ENCODE measurements at places on chromosomes 4 and X.

DNA sequence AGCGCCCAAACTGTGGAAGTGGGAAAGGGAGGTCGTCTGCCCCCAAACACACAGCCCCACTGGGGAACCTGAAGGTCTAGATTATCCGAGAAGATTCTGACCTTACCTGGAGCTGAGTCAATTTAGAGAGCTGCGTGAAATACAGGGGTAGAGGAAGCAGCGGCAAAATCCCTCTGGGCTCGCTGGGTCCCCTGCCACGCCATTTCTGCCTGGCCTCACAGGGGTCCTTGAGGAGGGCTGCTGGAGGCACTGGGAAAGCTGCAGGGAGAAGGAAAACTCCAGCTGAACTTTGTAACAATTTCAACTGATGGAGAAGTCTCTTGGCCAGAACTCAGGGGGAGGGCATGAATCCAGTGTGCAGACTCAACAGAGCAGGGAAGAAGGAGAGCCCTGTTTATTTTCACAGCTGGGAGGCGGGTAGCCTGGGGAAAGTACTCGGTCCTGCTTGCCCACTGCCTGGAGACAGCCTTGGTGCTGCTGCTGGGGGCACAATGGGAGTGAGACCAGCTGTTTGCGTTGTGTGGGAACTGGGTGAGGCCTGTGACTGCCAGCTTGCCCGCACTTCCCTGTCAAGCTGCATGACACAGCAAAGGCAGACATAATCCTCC, 93.2 kb upstream of the MAPK10 start:
- H3K27me3 ChIP-seq = no peaks in the 10 kb centered on the region
- H3K27ac ChIP-seq = peak overlapping the region; percentile 38
- H3K36me3 ChIP-seq = no peaks in the 10 kb centered on the region
- H3K4me3 ChIP-seq = no peak overlapping the region
- H3K4me1 ChIP-seq = no peaks in the 10 kb centered on the region

GRCh38 chr4:120009731-120010130, 56.9 kb downstream of the MAD2L1 start:
- H3K4me3 ChIP-seq = no peak overlapping the region
- H3K36me3 ChIP-seq = no peaks in the 10 kb centered on the region
- H3K27ac ChIP-seq = no peak overlapping the region
- DNase-seq = no peak

GRCh38 chr4:25096251-25096980, 63.8 kb downstream of the SEPSECS start:
- H3K36me3 ChIP-seq = no peaks in the 10 kb centered on the region
- H3K27me3 ChIP-seq = no peaks in the 10 kb centered on the region
- H3K4me1 ChIP-seq = no peaks in the 10 kb centered on the region
- H3K4me3 ChIP-seq = no peak overlapping the region
- no peak for DNase-seq

DNA sequence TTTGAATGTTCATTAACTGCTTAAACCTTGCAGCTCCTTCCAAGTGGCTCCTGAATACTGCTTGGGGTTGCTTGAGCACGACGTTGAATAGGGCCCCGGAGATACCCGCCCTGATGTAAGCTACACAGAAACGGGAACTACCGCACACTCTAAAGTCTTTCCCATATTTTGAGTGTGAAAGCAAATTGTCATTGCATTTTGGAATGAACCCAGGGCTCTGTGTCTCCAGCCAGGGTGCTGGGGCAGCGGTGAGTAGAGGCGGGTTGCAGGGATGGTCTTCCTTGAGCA, 59.4 kb upstream of the HELT start:
- H3K4me1 ChIP-seq = no peaks in the 10 kb centered on the region
- H3K27ac ChIP-seq = no peak overlapping the region
- no peaks in the 10 kb centered on the region for H3K27me3 ChIP-seq
- DNase-seq = no peak

GRCh38 chr4:21543514-21543913, 405.1 kb downstream of the KCNIP4 start:
- H3K4me1 ChIP-seq = no peaks in the 10 kb centered on the region
- H3K27ac ChIP-seq = no peak overlapping the region
- DNase-seq = no peak
- no peaks in the 10 kb centered on the region for H3K27me3 ChIP-seq
- H3K36me3 ChIP-seq = no peaks in the 10 kb centered on the region
- H3K4me3 ChIP-seq = no peak overlapping the region

DNA sequence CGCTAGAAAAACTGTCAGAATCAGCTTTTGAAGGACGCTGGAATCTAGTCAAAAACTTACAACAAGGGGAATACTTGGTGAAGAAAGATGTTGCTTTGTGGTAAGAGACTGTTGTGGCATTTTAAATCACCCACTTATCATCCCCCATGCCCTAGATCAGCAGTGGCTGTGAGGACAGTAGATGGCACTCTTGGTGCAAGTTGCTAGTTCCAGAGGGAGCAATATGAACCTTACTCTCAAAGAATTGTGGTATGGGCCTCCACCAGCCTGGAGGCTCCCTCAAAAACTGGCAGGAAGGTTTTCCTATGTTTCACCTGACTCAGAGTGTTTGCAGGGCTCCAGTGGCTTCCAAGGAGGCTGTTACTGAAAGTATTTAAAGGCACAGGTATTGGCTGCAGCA, 37.7 kb upstream of the SLC16A2 start:
- H3K36me3 ChIP-seq = no peaks in the 10 kb centered on the region
- no peaks in the 10 kb centered on the region for H3K27me3 ChIP-seq
- DNase-seq = no peak
- no peaks in the 10 kb centered on the region for H3K4me1 ChIP-seq
- H3K27ac ChIP-seq = no peak overlapping the region

- H3K4me1 ChIP-seq = no peaks in the 10 kb centered on the region
- H3K27me3 ChIP-seq = no peaks in the 10 kb centered on the region
- no peak overlapping the region for H3K27ac ChIP-seq
- DNase-seq = no peak
Measured at GRCh38 chrX:103513476-103514108, 5.7 kb downstream of the RAB40A start.

DNA sequence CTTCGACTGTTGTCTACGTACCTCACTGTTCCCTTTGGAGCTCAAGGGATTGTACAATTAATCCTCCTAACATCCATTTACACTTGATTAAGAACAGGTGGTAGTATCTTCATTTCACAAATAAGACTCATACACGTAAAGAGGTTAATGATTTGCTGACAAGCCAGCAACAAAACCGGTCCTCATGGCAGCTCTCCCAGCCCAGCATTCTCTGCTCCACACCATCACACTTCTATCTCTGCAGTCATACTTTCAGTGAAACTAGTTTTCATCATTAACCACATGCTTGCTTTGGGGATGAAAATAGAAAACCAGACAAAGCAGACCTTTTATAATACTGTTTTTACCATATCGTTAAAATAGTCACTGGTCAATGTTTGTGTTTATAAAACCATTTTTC, 28.7 kb upstream of the CASK start:
- no peaks in the 10 kb centered on the region for H3K36me3 ChIP-seq
- no peak for DNase-seq
- H3K27me3 ChIP-seq = no peaks in the 10 kb centered on the region
- no peak overlapping the region for H3K4me3 ChIP-seq
- no peaks in the 10 kb centered on the region for H3K4me1 ChIP-seq

GRCh38 chrX:97740886-97741285, 857.2 kb downstream of the RPA4 start:
- H3K27ac ChIP-seq = no peak overlapping the region
- no peak for DNase-seq
- no peaks in the 10 kb centered on the region for H3K4me1 ChIP-seq
- no peak overlapping the region for H3K4me3 ChIP-seq
- H3K36me3 ChIP-seq = no peaks in the 10 kb centered on the region
- no peaks in the 10 kb centered on the region for H3K27me3 ChIP-seq

DNA sequence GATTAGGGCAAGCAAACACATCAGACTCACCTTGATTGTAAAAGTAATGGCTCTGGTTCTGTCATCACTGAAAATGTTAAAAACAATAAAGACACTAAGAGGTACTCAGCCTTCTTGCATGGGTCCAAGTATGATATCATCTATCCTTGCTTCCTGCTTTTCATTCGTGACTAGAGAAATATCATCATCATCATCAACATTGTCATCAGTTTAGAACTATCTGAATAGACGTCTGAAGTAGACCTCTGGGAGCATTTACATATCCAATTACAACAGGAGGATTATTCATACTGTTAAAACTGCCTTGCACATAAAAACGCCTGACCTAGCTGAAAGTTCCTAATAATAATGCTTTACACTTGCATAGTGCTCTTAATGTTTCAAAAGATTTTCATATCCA, 9.8 kb upstream of the FRAS1 start:
- no peak for DNase-seq
- H3K4me3 ChIP-seq = no peak overlapping the region
- no peak overlapping the region for H3K27ac ChIP-seq
- H3K36me3 ChIP-seq = no peaks in the 10 kb centered on the region

DNA sequence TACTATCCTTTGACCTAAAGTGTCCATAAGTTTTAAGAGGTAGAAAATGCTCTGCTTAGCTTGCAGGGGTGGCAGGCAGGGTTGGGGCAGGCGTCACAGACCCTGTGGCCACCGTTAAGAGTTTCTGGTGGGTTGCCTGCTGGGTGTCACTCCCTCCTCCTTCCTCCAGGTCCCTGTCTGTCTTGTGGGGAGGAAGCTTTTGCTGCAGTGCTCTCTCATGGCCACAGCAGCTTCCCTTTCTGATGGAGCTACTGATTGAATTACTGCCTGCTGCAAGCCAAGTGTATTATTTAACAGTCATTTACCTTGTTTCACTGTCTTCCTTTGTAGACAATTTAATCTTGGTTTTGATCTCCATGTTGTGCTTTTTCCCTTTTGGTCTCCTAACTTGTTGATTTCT, 384.6 kb downstream of the IDS start:
- no peak for DNase-seq
- H3K4me3 ChIP-seq = no peak overlapping the region
- no peaks in the 10 kb centered on the region for H3K27me3 ChIP-seq
- no peak overlapping the region for H3K27ac ChIP-seq
- no peaks in the 10 kb centered on the region for H3K36me3 ChIP-seq
- H3K4me1 ChIP-seq = no peaks in the 10 kb centered on the region

DNA sequence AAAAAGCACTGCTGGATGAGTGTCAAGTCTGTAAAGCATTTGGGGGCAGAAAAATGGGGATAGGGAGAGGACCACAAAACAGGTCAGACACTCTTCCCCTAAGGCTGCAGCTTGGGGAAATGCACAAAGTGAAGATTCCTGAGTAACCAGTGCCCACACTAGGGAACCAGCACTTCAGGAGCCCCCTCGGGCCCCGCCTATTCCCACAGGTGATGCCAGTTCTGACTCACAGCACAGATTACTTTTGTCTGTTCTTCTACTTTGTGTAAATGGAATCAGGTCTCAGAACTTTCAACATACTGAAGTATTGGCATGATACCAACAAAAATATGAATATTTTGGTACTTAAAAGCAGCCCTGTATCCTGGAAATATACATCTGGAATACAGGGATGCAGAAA, 112.5 kb downstream of the ADRA2C start:
- no peak for DNase-seq
- H3K36me3 ChIP-seq = no peaks in the 10 kb centered on the region
- peaks cover 12% of the 10 kb centered on the region for H3K4me1 ChIP-seq
- H3K27me3 ChIP-seq = peaks cover 17% of the 10 kb centered on the region
- H3K4me3 ChIP-seq = no peak overlapping the region
- no peak overlapping the region for H3K27ac ChIP-seq

- peak overlapping the region; percentile 68 for H3K4me3 ChIP-seq
- peaks cover 18% of the 10 kb centered on the region for H3K4me1 ChIP-seq
- no peaks in the 10 kb centered on the region for H3K27me3 ChIP-seq
- no peak for DNase-seq
- no peaks in the 10 kb centered on the region for H3K36me3 ChIP-seq
Measured at GRCh38 chrX:107713543-107714205, 61.9 kb downstream of the TSC22D3 start.

- no peaks in the 10 kb centered on the region for H3K27me3 ChIP-seq
- H3K36me3 ChIP-seq = no peaks in the 10 kb centered on the region
- peaks cover 30% of the 10 kb centered on the region for H3K4me1 ChIP-seq
- H3K4me3 ChIP-seq = no peak overlapping the region
- H3K27ac ChIP-seq = no peak overlapping the region
Measured at GRCh38 chr4:159146488-159146887, 43.6 kb downstream of the RAPGEF2 start.

DNA sequence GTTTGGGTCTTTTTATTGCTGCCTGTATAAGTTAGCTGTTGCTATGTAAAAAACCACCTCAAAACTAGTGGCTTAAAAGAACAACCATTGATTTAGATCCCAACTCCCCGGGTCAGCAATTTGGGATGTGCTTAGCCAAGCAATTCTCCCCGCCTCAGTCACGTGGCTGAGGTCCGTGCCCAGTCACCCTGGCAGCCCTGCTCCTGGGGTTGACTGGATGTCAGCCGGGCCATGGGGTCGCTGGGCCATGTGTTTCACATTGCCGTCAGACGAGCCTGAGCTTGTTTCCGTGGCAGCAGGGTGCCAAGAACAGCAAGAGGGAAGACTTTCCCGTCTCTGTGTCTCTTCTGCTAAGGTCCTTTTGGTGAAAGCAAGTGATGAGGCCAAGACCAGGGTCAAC, 345.7 kb upstream of the FAT1 start:
- peak; percentile 67 for DNase-seq
- H3K4me3 ChIP-seq = no peak overlapping the region
- H3K4me1 ChIP-seq = no peaks in the 10 kb centered on the region

GRCh38 chr4:70306076-70306475, 28.7 kb upstream of the CABS1 start:
- H3K4me1 ChIP-seq = no peaks in the 10 kb centered on the region
- H3K36me3 ChIP-seq = no peaks in the 10 kb centered on the region
- no peak overlapping the region for H3K4me3 ChIP-seq
- DNase-seq = no peak

DNA sequence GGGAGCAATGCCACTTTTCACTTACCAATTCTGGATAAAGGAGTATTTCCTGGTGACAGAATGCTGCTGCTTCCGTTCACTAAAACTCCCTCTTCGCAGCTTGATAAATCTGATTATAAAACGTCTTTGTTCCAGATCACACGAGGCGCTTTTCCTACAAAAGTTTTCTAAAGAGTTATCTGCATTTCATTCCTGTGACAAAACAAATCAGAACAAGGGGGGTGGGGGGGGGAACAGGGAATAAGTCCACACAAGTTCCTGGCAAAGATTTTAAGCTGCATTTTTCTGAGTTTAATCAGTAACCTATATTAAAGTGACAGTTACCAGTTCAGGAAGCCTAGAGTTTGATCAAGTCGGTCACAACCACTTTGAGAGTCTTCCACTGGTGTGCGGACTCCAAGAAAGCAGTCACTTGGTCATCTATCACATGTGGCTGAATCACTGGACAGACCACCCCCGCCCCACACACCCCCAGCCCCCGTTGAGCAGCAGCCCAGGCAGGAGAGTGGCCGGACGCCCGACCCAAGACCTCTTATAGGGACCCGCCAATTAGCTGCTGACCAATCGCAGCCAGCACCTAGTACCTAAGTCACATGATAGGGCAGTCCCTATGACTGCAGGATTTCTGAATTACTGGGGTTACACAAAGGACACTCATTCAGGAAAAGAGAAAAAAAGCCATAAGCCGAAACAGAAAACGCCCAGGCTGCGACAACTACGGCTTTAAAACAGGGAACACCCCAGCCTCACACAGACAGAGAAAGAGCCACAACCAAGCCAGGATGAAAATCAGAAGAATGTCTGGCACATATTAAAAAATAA, 569.3 kb upstream of the DIPK2B start:
- H3K4me3 ChIP-seq = peak overlapping the region; percentile 54
- peak; percentile 82 for DNase-seq
- peaks cover 10% of the 10 kb centered on the region for H3K4me1 ChIP-seq
- peak overlapping the region; percentile 85 for H3K27ac ChIP-seq

- no peaks in the 10 kb centered on the region for H3K4me1 ChIP-seq
- no peak overlapping the region for H3K27ac ChIP-seq
Measured at GRCh38 chrX:110182865-110183264, 135.0 kb downstream of the AMMECR1 start.

GRCh38 chrX:45824471-45824870, 623.8 kb upstream of the DIPK2B start:
- H3K4me3 ChIP-seq = no peak overlapping the region
- DNase-seq = no peak
- H3K4me1 ChIP-seq = no peaks in the 10 kb centered on the region
